ENCODE measurements at places on chromosomes 13 and 19.
A peak's percentile ranks its signal among the peaks of the same experiment; 100 is the strongest.

GRCh38 chr13:99357131-99357596 lies 50.0 kb upstream of the GPR183 start:
- peak; percentile 77 for DNase-seq

GRCh38 chr13:99495466-99496183 lies 5.6 kb upstream of the TM9SF2 start:
- DNase-seq, result peak; percentile 56

GRCh38 chr13:112716461-112716820 lies 26.6 kb downstream of the ATP11A start:
- no peak for DNase-seq

DNA sequence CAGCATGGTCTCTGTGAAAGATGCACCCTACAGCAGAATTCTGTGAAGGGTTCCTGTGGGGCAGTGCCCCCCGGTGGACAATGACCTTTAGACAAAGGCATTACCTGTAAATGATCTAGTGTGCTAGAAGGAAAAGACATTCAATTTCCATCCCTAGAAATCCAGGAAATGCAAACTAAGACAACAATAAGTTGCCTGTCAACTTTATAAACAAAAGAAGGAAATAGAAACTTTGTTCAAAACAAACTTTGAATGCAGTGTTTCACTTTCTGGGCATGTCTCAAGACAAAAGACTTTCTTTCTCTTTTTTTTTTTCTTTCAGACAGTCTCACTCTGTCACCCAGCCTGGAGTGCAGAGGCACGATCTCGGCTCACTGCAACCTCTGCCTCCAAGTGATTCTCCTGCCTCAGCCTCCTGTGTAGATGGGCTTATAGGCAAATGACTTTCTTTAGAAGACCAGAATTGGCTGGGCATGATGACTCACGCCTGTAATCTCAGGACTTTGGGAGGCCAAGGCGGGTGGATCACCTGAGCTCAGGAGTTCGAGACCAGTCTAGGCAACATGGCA lies 15.5 kb downstream of the TEX101 start:
- DNase-seq, result no peak

GRCh38 chr19:37309834-37310575 lies 60.9 kb upstream of the ZNF527 start:
- DNase-seq, result no peak

DNA sequence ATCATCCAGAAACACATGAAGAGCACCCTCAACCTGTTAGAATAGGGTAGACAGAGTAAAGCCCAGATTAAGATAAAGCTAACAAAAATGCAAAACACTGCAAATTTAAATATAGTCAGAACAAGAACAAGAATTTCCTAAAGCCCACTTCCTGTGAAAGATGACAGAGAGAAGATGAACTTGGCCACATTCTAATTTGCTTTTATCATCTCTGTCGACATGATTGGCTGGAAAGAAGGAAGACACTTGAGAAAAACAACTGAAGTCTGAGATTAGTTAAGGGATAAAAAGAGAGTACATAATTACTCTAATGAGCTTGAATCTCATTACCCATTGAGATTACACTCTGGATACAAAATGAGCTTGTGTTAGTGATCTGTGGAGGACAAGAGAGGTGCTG lies 537.6 kb downstream of the KLF5 start:
- DNase-seq, result no peak

- DNase-seq, result peak; percentile 65
Measured at GRCh38 chr19:5038631-5039271, 69.8 kb downstream of the KDM4B start.

GRCh38 chr19:35256566-35256965 lies 7.8 kb downstream of the LSR start:
- DNase-seq, result no peak

- DNase-seq, result no peak
Measured at GRCh38 chr19:55075371-55075998, at the start of gene EPS8L1. TSS of gene EPS8L1 (plus strand) at chr19:55075869. CDS start at chr19:55076445, 576 bp downstream.

GRCh38 chr19:38019396-38019724 lies 112.4 kb downstream of the SIPA1L3 start:
- no peak for DNase-seq

DNA sequence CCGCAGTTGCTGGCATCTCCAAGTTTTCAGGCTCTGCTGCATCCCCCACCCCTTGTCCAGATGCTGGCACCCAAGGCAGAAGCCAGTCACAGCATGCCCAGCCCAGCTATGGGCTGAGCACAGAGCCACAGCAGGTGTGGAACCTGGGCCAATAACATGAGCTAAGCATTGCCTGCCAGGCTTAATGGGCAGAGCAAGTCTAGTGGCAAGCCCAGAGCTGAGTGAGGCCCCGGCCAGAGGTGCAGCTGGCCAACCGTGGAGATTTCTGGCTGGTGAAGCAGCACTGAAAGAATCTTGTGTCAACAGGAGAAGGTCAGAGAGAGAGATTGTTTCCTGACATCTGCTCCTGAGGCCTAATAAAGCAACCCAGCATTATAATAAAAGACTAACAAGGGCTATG lies 111.0 kb downstream of the B3GLCT start:
- DNase-seq, result no peak

GRCh38 chr13:93878675-93879074 lies 600.8 kb downstream of the DCT start:
- DNase-seq, result no peak

- no peak for DNase-seq
Measured at GRCh38 chr13:51179432-51179971, 42.7 kb upstream of the FAM124A start.

DNA sequence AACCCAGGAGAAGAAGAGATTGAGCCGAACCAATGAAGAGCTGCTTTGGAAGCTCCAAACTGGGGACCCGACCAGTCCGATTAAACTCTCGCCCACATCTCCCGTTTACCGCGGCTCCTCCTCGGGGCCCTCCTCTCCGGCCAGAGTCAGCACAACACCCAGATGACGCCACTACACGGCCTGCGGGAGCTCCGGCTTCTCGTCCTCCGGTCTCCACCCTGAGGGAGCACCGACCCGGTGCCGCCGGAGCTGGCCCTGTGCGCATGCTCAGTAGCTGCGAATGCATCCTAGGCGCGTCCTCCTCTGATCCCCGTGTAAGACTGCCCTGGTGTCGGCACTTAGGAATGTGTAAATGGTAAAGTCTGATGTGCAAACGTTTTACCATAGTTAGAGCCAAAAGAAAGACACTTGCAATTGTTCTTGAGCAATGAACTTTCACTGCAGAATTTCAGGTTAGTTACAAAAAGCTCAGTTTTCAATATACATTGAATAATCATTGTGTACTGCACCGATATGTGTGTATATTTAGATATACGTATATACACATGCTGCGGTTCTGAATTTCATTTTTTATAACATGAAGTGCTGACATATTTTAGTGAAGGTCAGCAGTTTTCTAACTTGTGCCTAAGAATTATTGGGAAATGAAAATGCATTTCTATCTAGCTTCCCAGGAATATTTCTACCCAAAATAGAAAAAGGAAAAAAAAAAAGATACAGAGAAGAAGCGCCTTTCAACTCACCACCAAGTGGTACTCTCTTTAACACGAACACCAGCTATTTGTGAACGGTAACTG lies 92.2 kb downstream of the SLC7A1 start:
- DNase-seq, result no peak

DNA sequence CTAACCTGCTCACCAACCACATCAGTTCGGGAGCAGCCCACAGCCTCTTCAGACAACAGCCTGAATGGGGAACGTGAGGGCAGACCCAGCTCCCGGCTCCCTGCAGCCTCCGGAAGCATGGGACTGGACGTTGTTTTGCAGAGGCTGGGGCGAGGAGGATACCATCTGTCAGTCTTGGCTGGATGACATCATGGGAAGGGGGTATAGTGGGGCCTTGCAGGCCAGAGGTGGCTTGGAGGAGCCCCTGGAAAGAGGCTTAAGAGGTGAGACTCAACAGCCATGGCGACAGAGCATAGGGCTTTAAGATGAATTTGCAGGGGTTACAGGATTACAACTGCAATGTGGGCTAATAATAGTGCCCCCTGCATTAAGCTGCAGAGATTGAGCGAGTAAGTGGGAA lies 1.5 kb downstream of the FXYD3 start:
- DNase-seq, result no peak

GRCh38 chr19:12936582-12936981 lies 1.8 kb upstream of the CALR start:
- no peak for DNase-seq

- no peak for DNase-seq
Measured at GRCh38 chr13:81986308-81986707, 1645.4 kb upstream of the SPRY2 start.

DNA sequence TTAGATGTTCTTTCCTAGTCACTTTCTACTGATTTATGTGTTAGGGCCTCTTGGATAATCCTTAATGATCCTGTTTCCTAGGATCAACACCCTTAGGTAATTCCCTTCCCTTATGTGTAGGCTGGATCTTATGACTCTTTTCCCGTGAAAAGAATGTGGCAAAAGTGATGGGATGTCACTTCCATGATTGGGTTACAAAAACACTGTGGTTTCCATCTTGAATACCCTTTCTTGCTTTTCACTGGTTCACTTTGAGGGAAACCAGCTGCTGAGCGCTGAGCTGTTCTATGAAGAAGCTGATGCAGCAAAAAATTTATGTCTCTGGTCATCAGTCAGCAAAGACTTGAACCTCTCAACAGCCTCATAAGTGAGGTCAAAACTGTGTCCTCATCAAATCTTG lies 609.4 kb downstream of the OLFM4 start:
- DNase-seq, result no peak

- no peak for DNase-seq
Measured at GRCh38 chr13:99045396-99045795, 67.5 kb upstream of the DOCK9 start.

GRCh38 chr13:94851576-94851975 lies 139.2 kb upstream of the SOX21 start:
- no peak for DNase-seq

- peak; percentile 82 for DNase-seq
Measured at GRCh38 chr13:98571955-98572662, 4.8 kb downstream of the STK24 start.

GRCh38 chr13:106566641-106567473 lies 1.1 kb downstream of the ARGLU1 start:
- DNase-seq, result peak; percentile 84

DNA sequence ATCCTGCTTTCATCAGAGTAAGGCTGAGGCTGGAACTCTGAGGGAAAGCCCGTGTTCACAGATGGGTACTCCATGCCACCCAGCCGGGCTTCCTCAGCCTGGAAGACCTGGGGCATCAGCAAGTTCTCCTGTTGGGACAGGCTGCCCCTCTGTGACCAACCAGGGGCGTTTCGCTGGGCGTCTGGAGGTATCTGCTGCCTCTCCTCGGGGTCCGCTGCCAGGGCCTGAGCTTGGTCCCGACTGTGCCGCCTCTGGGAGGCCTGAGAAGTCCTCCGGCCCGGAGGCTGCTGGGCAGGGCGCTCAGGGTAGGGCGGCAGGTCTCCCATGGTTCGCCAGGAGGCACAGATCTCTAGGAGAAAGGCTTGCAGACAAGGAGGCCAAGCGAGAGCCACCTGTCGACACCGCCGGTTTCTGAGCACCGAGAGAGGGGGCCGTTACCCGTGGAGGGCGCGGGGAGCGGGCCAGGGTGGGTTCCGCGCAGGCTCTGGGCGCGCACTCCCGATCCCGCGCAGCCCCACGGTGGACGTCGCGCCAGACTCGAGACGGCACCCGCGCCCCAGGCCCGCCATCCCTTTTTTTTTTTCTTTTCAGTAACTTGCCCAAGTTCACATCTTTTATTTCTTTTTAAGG lies at the start of gene RSPH6A:
Gene RSPH6A (minus strand): TSS at position 458 of the 630 bp plus-strand sequence. CDS start 132 bp downstream, at position 326.
- DNase-seq, result no peak

- no peak for DNase-seq
Measured at GRCh38 chr19:54364775-54365257, at the start of gene LAIR1. TSS of gene LAIR1 (minus strand) at chr19:54364931. CDS start at chr19:54364804, 127 bp downstream.

GRCh38 chr19:30755581-30755980 lies 383.4 kb downstream of the ZNF536 start:
- no peak for DNase-seq

DNA sequence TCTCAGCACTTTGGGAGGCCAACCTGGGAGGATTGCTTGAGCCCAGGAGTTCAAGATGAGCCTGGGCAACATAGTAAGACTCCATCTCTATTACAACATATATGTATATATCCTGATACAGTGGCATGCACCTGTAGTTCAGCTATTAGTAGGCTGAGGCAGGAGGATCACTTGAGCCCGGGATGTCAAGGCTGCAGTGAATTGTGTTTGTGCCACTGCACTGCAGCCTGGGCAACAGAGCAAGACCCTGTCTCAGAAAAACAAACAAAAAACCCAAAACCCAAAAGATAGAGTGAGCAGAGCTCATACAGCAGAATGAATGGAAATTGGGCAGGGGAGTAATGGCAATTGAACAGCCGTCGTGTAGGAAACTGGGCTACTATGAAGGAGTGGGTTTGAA lies 17.3 kb upstream of the SHKBP1 start:
- DNase-seq, result no peak

DNA sequence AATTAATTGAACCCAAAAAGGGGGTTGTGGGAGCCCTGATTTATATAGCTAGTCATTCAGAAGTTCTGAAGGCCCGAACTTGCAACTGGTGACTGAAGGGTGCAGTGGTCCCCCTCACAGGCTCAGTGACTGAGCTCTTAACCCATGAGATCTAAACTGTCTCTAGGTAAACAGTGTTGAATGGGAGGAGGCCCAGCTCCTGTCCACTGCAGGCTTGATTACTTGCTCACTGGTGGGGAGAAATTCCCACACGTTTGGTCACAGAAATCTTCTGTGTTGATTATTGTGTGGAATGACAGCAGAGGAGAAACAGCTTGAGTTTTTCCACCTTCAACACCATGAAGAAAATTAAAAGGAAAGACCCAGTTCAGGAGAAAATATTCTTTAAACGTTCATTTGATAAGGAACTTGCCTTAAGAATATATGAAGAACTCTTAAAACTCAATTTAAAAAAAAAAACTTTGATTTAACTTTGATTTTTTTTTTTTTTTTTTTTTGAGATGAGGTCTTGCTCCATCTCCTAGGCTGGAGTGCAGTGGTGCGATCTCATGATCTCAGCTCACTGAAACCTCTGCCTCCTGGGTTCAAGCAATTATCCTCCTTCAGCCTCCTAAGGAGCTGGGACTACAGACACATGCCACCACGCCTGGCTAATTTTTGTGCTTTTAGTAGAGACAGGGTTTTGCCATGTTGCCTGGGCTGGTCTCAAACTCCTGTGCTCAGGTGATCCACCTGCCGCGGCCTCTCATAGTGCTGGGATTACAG lies 249.3 kb downstream of the UQCRFS1 start:
- no peak for DNase-seq

All from GM23248 (cell line).